Esophagus squamous epithelium (tissue), 5 donors: ENCODE measurements at places on chromosomes 1 and 21.

DNA sequence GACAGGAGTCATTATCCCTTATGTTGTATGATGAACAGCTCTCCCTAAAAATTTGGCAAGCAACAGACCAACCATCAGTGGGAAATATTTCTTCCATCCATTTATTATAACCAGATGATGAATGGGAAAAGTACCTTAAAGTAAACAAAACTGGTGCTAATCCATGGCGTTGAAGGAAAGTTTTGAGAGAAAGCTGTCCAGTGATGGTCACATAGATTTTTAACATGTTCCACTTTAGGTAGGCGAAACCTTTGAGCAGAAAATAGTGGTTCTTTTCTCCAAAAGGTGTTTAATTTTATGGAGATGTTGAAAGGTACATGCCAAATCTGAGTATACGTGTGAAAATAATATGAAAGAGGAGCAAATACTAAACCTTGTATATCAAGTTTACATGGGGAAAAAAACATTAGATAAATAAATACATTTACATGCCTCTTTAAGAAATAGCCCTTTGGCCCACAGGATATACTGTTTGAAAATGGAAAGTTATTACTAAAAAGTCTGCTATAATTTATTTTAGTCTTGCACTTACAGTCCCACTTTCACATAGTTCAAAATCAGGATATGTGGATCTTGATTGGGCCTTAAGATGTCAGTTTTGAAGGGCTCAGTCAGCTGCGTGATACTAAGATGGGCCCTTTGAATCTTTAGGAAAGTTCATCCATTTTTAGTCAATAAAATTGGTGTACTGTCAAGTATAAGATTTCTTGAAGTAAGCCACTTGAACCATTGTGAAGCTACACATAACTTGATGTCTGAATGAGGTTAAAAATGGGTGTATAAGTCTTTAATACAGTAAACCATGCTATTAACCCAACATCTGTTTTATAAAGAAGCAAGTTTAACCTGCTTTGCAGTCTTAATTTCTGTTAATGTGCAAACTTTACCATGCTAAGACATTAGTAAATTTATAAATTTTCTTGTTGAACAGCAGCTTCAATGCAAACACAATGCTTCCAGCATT lies 10.5 kb downstream of the RPL5 start:
- DNase-seq = no peak

DNA sequence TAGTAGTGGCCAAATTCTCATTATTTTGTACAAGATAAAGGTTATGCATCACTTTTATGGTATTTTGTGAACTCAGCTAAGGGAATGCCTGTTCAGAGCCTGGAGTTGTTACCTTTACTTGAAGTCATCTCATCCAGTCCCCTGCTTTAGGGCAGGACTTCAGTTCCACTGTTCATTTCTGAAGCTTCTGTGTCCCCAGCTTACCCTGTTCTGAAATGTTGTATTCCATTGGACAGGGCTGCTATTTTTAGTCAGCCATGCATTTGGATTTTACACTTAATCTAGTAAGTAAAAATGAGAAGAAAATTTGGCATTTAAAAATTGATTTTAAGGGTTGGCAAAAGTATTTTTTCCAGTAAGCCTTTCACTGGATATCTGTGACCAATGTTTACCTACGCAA lies 11.6 kb upstream of the C4BPB start:
- no peak for DNase-seq

GRCh38 chr1:115829023-115829674 lies 11.8 kb downstream of the NHLH2 start:
- no peak for DNase-seq

- DNase-seq = no peak
These were observed 115.0 kb downstream of the SYF2 start for GRCh38 chr1:25117233-25117823.

GRCh38 chr21:14452727-14453241 lies 69.8 kb upstream of the HSPA13 start:
- DNase-seq = no peak

DNA sequence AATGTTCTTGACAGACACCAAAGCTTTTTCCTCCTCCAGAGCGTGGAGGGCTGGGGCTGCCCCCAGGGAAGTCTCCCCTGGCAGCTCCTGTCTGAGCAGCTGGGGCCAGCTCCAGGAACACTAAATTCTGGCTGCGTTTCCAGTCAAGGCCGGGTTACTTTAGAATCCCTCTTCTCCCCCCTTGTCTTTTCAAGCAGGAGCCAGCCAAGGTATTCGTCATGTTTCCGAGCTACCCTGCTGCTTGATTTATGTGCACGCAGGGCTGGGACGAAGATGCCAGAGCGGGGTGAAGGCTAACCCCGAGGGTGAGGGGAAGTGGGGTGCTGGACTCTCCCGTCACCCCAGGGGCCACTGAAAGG lies 68.1 kb upstream of the ANGPTL1 start:
- DNase-seq = no peak

DNA sequence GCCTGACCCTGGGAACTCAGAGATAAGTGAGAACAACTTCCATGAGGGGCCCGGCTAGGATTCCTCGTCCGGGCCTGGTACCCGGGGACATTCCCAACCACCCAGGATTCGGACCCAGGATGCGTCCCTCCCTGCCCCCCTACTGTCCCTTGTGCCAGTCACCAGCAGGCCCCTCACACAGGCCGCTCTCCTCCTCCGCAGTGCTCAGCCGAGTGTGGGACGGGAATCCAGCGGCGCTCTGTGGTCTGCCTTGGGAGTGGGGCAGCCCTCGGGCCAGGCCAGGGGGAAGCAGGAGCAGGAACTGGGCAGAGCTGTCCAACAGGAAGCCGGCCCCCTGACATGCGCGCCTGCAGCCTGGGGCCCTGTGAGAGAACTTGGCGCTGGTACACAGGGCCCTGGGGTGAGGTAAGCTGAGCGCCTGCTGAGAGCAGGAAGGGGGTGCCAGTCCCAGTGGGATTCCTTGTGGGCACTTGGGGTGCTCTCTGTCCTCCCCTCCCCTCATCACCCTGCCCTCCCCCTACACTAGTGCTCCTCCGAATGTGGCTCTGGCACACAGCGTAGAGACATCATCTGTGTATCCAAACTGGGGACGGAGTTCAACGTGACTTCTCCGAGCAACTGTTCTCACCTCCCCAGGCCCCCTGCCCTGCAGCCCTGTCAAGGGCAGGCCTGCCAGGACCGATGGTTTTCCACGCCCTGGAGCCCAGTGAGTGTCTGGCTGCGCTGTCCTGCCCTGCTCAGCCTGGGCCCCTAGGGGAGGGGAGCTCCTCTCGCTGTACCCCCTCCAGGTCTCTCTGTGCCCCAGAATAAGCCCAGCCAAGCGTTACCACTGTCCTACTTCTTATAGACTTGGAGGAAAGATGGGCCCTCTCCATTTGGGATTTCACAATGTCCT lies 9.8 kb downstream of the ADAMTSL4 start:
- no peak for DNase-seq

GRCh38 chr21:44530221-44530902 lies 9.6 kb downstream of the KRTAP10-1 start:
- no peak for DNase-seq
